ENCODE measurements at places on chromosomes 7 and 10.

GRCh38 chr10:116689744-116690143 lies 52.6 kb downstream of the HSPA12A start:
- DNase-seq = no peak

GRCh38 chr7:50812841-50813475 lies 30.3 kb upstream of the GRB10 start:
- DNase-seq = no peak

- DNase-seq = no peak
Observed at GRCh38 chr7:13882051-13882450, 107.4 kb downstream of the ETV1 start.

GRCh38 chr7:12409097-12409711 lies 5.5 kb upstream of the VWDE start:
- no peak for DNase-seq

DNA sequence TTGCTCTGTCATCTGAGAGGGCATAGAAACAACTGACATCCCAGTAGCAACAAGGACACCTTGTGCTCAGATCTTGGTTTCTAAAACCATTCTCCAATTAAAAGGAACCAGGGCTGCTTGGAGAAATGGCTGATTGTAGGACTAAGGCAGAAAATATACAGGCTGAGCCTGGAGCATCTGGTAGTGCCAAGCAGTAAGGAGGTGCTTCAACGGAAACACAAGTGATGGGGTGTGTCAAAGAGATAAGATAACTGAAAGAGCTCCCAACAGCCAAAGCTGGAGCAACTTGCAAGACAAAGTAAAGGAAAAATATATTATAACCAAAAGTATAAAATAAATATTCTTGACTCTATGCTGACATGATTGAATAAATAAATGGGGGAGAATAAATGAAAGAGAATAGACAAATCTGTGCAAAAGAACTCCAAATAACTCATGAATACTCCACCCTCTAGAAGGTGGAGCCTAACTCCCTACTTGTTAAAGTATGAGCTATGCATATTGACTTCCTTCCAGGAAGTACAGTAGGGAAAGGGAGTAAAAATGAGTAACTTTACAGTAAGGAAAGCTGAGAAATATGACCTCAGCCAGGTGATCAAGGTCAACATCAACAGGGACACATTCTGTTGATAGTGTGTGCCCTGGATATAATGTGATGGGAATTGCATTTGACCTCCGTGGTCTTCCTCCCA lies 162.4 kb downstream of the NOC3L start:
- no peak for DNase-seq

DNA sequence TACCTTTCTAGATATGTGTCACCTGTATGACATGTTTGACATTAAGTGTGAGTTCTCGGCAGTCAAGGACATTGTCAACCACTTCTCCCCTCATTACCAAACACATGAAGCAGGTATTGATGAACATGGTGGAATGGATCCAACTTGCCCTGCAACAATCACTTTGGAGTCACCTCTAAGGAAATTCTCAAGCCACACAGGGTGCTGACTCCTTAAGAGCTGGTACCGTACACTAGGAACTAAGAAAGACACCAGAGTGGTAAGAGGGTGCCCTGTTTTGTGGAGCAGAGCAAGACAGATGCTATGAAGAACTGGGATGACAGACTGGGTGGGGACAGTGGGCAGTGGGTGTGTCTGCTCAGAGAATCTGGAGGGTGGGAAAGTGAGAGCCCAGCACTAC lies 17.4 kb upstream of the SORBS1 start:
- DNase-seq = no peak

- no peak for DNase-seq
Observed at GRCh38 chr7:94355454-94355853, 39.2 kb upstream of the COL1A2 start.

DNA sequence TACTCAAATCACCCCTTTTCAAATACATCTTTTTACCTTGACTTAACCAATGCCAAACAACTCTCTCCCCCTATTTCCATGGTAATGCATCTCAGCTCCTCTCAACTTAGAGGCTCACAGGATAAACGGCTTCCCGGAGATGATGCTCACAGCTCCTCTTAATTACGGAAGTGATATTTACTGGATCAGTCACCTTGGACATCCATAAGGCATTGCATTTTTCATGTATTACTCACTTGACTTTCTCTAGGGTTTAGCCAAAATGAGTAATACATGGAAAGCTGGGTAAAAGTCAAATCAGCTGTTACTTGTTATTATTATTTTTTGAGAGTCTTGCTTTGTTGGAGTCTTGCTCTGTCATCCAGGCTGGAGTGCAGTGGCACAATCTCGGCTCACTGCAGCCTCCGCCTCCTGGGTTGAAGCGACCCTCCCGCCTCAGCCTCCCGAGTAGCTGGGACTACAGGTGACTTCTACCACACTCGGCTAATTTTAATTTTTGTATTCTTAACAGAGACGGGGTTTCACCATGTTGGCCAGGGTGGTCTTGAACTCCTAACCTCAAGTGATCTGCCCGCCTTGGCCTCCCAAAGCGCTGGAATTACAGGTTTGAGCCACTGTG lies 73.3 kb upstream of the RHEB start:
- DNase-seq = no peak

GRCh38 chr10:22230158-22230833 lies 12.5 kb upstream of the EBLN1 start:
- DNase-seq = peak; percentile 35

DNA sequence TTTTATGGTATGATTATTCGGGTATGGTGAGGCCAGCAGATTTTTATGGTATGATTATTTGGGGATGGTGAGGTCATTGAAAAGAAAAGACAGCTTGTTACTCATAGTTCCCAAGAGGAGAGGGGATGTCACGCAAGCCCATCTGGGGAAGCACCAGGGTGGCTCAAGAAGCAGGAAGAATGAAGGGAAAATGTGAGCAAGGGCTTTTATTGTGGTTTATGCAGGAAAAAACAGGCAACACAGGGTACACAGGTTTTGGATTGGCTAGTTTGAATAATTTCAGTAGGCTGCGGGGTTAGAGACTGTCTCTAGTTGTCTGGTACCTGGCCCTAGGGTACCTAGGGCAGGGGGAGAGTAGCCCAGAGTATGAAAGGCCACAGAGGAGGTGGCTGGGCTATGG lies 26.8 kb upstream of the DGKI start:
- peak; percentile 55 for DNase-seq

DNA sequence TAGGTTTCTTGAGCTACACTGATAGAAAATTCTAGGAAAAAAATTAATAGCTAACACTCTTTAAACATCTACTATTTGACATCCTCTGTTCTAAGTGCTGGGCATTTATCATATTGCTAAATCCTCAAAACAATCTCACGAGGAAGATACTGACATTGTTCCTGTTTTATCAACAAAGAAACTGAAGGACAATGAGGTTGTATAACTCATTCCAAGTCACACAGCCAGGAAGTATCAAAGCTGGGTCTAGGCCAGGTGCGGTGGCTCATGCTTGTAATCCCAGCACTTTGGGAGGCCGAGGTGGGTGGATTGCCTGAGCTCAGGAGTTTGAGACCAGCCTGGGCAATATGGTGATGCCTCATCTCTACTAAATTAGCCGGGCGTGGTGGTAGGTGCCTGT lies 51.6 kb upstream of the IL6 start:
- DNase-seq = no peak

DNA sequence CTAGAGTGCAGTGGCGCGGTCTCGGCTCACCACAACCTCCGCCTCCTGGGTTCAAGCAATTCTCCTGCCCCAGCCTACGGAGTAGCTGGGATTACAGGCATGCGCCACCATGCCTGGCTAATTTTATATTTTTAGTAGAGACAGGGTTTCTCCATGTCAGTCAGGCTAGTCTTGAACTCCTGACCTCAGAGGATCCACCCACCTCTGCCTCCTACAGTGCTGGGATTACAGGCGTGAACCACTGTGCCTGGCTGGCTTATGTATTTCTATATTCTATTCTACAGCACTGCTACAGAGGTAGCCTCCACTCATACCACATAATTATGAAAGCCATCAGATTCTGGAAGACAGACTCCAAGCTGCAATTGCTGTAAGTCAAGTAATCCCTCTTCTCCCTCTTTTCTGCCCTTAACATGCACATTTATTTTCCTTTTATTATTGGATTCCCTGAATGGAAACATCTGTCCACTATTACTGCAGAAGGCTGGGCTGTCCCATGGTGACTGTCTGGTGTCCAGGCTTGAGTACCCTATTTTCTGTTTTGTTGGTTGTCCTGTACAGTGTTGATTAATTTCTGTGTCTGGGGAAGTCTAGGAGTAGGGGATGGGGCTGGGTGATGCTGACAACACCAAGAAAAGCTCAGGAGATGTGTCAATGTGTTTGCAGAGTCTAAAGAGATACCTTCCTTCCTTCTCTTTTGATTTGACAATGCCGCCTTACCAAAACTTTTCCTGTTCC lies 5.8 kb upstream of the ZNF487 start:
- DNase-seq = no peak

DNA sequence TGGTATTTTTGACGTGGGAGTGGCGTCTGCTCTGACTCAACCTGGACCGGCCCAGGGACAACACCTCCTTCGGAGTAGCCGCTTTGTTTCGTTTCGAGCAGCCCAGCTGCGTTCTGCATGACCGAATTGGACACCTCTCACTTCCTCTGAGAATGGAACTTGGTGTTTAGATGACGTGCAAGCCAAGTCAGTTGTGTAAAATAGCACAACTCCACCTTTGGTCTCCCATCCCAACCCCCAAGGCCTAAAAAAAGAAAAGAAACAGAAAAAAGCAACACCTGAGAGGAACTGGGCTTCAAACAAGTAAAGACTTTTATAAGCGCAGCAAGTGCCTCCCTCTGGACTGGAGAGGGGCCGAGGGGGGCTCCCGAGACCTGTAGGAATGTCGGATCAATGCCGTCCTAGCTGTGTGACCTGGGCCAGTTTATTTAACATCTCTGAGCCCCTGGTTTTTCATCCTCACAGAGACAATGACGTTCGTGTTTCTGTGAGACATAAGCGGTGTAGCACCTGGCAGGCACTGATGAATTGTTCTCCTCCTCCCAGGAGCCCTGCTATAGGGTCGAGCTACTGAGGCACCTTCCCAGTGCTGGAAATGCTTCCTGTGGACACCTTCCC lies 52.0 kb upstream of the SMNDC1 start:
- DNase-seq = peak; percentile 87

- DNase-seq = peak; percentile 62
Observed at GRCh38 chr10:130138479-130138866, 2.3 kb downstream of the GLRX3 start.

- DNase-seq = peak; percentile 55
Observed at GRCh38 chr10:31146491-31147209, 115.0 kb upstream of the ZNF438 start.

- DNase-seq = no peak
Observed at GRCh38 chr7:121109145-121109544, 120.6 kb downstream of the CPED1 start.

GRCh38 chr10:125052146-125052545 lies 108.2 kb downstream of the CTBP2 start:
- no peak for DNase-seq

GRCh38 chr7:77866786-77867536 lies 68.4 kb downstream of the PHTF2 start:
- no peak for DNase-seq

GRCh38 chr10:49497358-49497757 lies 41.6 kb downstream of the ERCC6 start:
- no peak for DNase-seq

- no peak for DNase-seq
Observed at GRCh38 chr7:23628370-23628769, 31.2 kb downstream of the CCDC126 start.

DNA sequence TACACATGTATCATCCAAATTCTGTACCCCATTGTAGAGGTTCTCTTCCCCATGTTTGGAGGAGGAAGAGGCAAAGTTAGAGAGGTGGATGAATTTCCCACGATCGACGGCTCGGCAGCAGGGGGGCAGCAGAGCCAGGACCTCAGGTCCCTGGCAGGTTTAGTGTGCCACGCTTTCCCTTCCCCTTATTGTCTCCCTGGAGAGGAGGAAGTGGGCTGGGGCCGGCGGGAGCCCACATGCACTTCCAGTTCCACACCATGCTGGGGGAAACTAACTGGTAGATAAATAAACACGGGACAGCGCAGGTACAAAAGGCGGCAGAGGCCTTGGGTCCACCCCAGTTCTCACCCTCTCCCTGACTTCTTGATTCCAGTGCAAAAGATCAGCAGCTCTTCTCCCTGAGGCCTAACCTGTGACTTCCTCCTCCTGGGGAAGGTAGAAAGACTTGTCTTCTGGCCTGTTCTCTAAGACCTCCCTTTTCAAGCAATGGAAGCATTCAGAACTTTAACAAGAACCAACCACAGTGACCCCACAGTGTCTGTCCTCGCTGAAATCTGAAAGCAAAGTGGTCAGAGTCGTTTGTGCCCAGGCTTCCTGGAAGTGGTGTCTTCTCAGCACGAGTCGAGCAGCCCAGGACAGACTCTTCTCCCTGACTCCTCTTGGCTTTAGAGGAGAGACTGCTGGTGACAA lies 30.5 kb upstream of the SRGN start:
- no peak for DNase-seq

GRCh38 chr7:37943905-37944736 lies 23.7 kb downstream of the EPDR1 start:
- DNase-seq = no peak

DNA sequence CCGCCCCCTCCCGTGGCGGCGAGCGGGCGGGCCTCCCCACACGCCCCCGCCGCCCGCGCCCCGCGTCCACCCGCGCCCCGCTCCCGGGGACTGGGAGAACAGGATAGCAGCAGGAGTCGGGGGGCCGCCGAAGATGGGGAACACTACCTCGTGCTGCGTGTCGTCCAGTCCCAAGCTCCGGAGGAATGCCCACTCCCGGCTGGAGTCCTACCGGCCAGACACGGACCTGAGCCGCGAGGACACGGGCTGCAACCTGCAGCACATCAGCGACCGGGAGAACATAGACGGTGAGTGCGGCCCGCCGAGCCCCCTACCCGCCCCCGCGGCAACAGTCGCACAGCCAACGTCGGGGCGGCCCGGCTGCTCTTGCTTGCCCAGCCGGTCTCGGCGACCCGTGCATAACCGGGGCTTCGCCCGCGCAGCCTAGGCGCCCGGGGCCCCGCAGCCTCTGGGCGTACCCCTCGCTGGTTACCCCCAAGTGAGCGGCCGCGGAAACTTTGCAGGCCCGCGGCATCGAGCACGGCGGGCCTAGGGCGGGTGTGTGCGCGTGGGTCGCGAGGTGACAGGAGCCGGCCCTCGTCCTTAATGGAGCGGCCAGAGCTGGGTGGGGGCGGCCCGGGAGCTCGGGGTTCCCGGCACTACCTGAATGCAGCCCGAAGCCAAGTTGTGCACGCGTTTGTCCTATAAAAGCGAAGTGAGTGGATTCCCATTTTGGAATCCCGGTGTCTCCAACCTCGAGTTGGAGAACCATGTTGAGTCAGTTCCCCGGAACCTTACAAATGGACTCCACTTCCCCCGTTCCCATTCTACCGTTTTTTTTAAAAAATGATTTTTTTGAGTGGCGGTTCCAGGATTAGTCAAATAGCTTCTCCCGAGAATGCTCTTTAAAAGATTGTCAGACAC lies 863 bp downstream of the CCNY start:
- peak; percentile 40 for DNase-seq

GRCh38 chr10:24207781-24208611 lies 942 bp upstream of the KIAA1217 start:
- DNase-seq = no peak

GRCh38 chr7:42108803-42109528 lies 128.0 kb downstream of the GLI3 start:
- no peak for DNase-seq

- DNase-seq = no peak
Observed at GRCh38 chr10:48550071-48550691, 54.7 kb downstream of the ARHGAP22 start.

GRCh38 chr7:14698239-14698638 lies 204.3 kb downstream of the DGKB start:
- no peak for DNase-seq

- DNase-seq = no peak
Observed at GRCh38 chr7:15755061-15755460, 68.6 kb upstream of the MEOX2 start.
